ENCODE measurements at places on chromosomes 7 and 10.

- no peak for DNase-seq
Measured at GRCh38 chr7:47074702-47075153, 507.2 kb downstream of the TNS3 start.

DNA sequence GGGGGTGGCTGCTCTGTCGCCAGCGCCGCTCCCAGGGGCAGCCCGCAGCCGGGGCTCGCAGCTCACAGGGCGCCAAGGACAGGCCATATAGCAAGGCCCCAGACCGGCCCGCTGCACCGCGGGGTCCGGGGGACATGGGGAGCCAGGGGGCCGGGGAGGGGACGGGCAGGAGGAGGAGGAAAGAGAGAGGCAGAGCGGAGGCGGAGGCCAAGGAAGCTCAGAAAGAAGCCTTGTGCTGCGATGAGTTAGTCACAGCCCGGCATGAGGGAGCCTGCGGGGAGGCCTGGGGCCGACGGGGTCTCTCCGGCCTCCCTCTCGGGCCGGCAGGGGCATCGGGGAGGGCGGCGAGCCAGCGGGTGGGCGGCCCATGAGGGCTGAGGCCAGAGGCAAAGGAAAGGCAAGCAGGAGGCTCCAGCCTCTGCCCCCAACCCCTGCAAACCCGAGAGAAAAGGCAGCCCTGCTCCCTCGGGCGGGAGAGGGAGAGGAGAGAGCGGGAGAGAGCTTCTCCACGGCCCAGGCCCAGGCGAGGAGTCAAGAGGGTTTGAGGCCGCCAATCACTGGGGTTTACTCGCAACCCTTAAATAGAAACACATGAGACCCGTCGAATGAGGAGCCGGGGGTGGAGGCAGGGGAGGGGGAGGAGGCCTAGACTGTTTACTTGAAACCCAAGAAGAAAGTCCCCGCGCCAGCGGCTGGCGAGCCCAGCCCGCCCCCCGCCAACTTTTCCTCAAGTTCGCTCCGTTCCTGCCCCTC, 167.9 kb downstream of the NEURL1 start:
- no peak for DNase-seq

GRCh38 chr10:22852712-22853353, 75.0 kb upstream of the ARMC3 start:
- no peak for DNase-seq

GRCh38 chr10:109433434-109433833, 489.9 kb downstream of the XPNPEP1 start:
- no peak for DNase-seq

DNA sequence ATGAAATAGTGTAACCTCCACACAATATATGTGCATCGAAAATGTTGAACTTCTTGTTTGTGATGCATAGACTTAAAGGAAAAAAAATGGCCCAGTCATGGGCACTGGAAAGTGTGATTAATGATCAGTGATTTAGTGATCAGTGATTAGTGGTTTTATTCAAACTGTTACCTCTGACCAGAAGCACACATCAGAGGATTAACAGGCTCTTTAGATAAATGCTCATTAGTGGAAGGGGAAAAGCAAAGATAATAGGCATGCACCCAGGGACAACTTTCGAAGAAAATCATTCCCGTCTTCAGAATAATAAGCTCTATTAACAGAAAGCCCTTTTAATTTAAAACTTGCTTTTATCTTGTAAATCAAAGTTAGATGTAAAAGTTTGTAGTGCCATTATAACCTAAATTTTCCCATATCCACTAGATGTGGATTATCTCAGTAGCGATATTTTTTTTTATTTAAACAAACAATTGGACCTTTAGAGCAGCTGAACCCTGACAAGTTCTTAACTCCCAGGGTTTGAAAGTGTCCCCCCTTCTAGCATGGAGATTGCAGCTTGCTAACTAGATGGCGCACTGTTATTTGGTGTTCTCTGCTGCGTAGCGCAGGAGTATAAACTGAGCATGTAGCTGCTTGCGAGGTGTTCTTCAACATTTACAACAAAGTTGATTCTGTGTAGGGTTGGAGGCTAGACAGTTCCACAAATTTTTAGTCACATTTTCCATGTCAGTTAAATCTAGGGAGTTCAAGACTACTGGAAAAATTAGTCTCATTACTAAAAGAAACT, at the start of gene CREB5:
Gene CREB5 (plus strand): TSS at position 643 of the 787 bp plus-strand sequence. CDS start 397 bp downstream, outside the sequence.
- DNase-seq = peak; percentile 65

DNA sequence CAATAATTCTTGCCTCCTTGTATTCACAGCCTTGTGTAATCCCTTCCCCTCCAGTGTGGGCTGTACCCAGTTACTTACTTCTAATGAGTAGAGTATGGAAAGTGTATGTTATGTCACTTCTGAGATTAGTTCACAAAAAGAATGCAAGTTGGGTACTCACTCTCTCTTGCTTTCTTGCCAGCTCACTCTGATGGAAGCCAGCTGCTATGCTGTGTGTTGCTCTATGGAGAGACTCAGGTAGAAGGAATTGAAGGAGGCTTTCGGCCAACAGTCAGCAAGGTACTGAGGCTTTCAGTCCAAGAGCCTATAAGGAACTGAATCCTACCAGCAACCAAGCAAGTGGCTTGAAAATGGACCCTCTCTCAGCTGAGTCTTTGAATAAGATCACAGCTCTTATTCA, 9.7 kb upstream of the BICC1 start:
- DNase-seq = no peak

GRCh38 chr10:53852450-53853175, 948.4 kb downstream of the PCDH15 start:
- DNase-seq = no peak

DNA sequence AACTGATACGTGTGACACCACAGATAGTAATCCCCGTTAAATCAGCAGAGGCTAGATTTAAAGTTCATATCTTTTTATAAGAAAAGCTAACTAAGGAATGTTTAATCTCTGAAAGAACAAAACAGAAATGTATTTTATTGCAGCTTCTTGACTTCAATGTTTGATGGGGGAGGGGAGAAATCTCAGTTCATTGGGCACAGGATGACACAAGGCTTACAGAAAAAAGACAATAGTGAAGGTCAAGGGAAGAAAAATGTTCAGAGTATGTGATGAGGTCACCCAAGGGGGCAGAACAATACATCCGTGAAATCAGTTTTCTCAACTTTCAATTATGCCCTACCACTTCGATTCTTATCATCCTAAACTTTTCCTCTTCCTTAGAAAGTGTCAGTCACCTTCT, 102.9 kb downstream of the ELAPOR2 start:
- no peak for DNase-seq

DNA sequence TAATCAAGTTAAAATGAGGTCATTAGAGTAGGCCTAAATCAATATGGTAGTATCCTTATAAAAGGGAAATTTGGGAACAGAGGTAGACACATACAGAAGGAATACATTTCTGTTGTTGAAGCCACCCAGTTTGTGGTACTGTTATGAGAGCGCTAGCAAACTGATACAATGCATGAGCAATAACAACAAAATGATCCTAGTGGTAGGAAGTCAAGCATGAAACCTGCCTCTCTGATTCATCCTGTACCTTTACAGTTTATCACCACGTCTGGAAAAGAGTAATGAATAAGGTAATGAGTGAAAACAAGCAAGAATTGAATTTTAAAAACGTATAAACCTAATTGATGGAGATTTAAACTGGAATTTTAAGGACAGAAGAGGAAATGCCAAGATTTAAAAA, 217.2 kb downstream of the PCLO start:
- DNase-seq = no peak

GRCh38 chr10:70266056-70266455, 17.7 kb downstream of the NPFFR1 start:
- no peak for DNase-seq

DNA sequence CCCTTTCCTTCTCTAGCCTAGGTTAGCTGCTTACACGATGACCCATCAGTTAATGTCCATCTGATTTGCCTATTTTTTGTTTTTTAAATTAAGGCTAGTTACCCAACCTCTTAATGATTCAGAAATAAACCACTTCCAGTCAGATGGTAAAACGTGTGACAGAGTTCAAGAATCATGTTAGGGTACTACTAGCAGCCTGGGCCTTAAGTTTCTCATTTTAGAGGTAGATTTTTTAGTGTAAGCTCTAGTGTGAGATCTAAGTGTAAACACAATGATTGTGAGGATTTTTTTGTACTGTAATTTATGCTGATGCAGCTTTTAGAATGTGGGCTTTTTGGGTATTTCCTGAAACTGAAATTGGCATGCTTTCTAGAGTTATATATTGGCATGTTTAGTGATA, 130.0 kb downstream of the CDK14 start:
- DNase-seq = no peak

DNA sequence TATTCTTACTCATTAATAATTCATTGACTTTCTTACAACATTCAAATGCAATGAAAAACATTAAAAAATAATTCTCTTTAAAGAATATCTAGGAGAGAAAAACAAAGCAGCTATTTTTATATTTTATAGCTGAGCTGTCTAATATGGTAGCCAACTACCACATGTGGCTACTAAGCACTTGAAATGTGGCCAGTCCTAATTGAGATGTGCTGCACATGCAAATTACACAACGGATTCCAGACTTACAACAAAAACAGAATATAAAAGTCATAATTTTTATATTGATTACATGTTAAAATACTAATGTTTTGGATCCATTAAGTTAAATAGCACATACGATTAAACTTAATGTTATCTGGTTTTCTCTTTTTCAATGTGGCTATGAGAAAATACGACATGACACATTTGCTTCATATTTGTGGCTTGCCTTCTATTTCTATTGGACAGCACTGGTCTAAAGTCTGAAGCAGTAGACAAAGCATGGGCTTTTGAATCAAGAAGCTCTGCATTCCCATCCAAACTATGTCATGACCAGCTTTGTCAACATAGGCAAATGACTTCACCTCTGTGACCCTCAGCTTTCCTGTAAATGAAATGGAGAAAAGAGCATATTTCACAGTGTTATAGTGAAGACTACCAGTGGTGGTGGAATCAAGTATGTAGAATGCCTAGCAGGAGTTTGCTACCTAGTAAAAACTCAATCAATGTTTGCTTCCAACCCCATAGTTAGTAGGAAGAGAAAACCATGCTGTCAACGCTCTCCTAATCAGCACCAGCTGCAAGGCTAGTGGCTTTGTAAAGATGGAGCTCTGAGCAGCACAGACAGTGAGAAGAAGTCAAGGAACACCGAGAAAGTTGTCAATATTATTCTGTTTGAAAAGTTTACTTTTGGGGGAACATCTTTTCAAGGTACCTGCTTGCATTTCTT, 37.1 kb upstream of the GDF10 start:
- DNase-seq = no peak

DNA sequence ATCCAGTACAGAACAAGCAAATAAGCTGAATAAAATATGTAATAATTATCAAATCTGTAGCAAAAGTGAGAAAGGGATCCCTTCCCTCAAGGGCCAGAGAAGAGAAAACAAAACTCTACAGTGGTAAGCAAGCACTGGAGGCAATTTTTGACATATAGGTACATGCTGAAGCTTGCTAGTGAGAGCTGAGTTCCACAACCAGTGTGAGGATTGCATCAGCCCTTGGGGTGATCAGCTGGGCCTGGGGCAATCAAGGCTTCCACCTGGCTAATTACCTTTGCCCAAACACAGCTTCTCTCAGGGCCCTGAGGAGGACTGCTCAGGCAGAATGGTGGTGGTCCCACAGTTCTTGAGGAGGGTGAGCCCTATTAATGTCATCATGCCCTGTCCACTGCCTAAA, 134.4 kb upstream of the DLX6 start:
- no peak for DNase-seq

- no peak for DNase-seq
Measured at GRCh38 chr10:91313-91712, 42.2 kb upstream of the TUBB8 start.

DNA sequence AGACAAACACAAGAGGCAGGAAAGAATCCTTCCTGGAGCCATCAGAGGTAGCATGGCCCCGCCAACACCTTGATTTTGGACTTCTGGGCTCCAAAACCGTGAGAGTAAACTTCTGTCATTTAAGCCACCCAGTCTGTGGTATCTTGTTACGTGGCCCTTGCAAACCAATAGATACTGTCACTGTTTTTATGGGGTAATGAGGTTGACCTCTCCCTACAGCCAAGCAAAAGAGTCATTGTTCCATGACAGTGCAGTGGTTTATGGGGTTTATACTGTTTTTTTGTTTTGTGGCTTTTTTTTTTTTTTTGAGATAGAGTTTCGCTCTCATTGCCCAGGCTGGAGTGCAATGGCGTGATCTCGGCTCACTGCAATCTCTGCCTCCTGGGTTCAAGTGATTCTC, 32.8 kb downstream of the KIAA1549 start:
- DNase-seq = no peak

GRCh38 chr10:28681291-28681763, 4.0 kb downstream of the BAMBI start:
- no peak for DNase-seq

GRCh38 chr10:124377101-124377500, 41.6 kb downstream of the OAT start:
- DNase-seq = no peak

GRCh38 chr7:134724606-134725005, 54.8 kb upstream of the CALD1 start:
- DNase-seq = no peak

GRCh38 chr10:20686015-20686635, 211.0 kb downstream of the NEBL start:
- DNase-seq = no peak

- DNase-seq = peak; percentile 15
Measured at GRCh38 chr7:86778271-86778670, 134.6 kb downstream of the GRM3 start.

- DNase-seq = no peak
Measured at GRCh38 chr7:91434836-91435235, 170.6 kb downstream of the FZD1 start.

GRCh38 chr10:111384556-111384955, 307.7 kb downstream of the ADRA2A start:
- DNase-seq = no peak

DNA sequence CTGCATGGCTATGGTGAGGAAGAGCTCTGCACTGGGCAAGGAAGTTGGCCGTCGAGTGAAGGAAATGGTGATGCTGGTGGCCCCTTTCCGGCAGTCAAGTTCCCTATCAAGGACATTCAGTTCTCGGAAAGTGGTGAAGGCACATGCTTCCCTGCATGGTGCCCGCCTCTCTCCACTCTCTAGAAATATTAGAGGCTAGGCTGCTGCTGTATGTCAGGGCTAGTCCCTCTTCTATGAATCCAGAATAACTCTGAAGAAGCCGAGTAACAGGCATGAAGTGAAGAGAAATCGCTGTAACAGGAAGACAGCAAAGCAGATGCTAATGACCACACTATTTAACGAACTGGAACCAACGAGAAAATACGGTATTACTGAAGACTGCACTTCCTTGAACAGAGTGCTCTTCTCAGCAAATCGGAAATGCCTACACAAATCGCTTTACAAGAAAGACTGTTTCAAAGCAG, 5.4 kb downstream of the IDI1 start:
- peak; percentile 43 for DNase-seq

DNA sequence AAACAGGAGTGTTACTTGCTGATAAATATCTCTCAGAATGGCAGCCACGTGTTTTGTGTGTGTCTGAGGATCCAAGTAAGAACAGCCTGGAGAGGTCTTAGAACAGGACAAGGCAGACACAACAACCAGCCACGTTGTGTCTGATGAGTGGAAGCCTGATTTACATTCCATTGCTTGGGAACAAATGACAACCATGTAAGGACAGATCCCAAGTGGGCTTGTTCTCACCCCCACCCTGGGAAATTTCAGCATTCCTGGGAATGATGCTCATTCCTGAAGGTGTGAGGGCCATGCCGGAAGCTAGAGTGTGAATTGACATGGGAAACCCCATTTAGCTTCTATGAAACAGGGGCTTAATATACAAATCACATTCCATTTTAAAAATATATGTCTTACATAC, 35.9 kb downstream of the IL6 start:
- DNase-seq = no peak

GRCh38 chr7:76343931-76344321, 14.9 kb downstream of the YWHAG start:
- no peak for DNase-seq

- no peak for DNase-seq
Measured at GRCh38 chr7:4399121-4399520, 283.0 kb upstream of the FOXK1 start.

GRCh38 chr7:48171202-48171601, at the start of gene ABCA13:
Gene ABCA13, plus strand, starts transcription at chr7:48171458. Its CDS starts 26 bp downstream, at chr7:48171484.
- no peak for DNase-seq
